ENCODE measurements at places on chromosomes 6 and 20.

- DNase-seq, result no peak
These were observed 48.9 kb upstream of the TBC1D7 start for GRCh38 chr6:13377054-13377758.

- DNase-seq, result no peak
These were observed 215.5 kb upstream of the ECI2 start for GRCh38 chr6:4350567-4351519.

- no peak for DNase-seq
These were observed 11.7 kb downstream of the TSPYL1 start for GRCh38 chr6:116267836-116268588.

DNA sequence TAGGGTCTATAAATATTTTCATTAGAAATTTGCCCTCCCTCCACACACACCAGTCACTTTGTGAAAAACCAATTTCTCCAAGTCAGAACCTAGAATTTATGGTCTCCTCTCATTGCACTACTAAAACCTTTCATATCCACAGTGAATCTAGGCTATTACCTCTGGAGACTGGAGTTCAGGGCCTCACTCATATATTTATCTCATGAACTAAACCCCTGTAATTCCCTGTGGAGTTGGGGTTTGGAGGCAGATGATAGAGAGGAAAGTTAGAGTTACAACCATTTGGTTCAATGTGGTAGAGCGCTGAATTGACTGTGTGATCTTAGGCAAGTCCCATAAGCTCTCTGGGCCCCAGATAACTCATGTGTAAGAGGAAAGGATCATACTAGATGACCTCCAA, 18.2 kb upstream of the CEP85L start:
- no peak for DNase-seq

DNA sequence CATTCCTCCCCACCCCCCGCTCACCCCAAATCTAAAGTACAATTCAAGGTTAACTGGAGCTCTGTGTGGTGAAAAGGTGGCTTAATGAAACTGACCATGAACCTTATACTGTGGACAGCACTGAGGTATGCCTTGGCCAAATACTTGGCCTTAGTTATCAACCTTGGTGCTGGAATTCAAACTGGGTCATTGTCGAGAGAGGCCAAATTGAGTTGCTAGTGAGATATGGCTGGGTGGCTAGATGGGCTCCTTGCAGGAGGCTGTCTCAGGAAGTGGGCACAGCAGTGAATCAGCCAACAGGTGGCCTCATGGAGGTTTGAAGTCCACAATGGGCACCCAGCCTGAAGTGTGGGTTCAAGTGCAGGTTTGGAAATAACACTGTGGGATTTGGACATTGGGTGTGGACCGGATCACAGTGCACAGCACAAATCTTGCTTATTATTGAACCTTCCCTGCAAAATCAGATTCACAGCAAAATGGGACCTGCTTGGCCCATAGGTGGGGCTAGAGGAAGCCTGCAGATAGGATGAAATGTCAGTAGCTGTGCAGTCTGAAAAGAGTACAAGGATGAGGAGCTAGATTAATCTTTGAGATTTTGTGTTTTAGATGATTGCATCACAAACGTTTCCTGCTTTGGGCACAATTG, 5.6 kb upstream of the BTBD3 start:
- no peak for DNase-seq

- no peak for DNase-seq
These were observed 381 bp downstream of the MAP3K7 start for GRCh38 chr6:90586546-90586835.
